Left forelimb (tissue), 1 donor: ENCODE measurements at places on chromosomes 2 and 18.

DNA sequence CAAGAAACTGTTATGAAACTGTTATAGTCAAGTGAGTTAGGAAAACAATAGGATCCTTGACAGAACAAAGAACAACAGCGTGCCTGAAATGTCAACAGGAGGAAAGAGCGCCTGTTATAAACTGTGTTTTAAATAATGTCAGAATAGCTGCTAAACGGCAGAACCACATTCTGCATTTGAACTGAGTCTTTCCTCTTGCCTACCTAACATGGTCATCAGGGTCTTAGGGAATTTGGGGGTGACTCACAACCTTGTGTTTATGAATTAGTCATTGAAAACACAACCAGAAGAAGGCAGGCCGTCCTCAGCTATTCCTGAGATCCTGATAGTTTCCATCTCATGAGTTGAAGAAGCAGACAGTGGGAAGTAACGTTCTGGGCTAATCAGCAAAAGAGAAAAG, 222.0 kb upstream of the FN1 start:
- no peak for DNase-seq

GRCh38 chr18:43192408-43192807, 76.9 kb upstream of the RIT2 start:
- DNase-seq = no peak

- no peak for DNase-seq
Measured at GRCh38 chr2:133888107-133888506, 319.8 kb upstream of the NCKAP5 start.

- no peak for DNase-seq
Measured at GRCh38 chr2:105114551-105114950, 76.7 kb downstream of the MRPS9 start.

DNA sequence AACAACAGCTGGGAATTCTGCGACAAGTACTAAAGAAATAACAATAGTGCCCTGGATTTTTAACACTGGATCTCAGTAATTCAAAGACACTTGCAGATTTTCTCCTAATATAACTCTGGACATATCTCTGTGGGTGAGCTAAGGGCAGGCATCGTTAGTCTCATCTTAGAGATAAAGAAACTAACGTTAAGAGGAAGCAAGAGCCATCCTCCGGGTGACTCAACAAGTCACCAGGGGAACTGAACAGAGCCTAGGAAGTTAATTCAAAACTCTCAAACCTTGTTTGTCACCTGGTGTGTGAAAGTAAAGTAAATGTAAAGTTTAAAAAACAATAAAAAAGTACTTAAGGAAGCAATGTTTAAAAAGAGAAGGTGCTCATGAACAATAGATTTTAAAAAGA, 41.6 kb upstream of the NRP2 start:
- no peak for DNase-seq

- no peak for DNase-seq
Measured at GRCh38 chr2:171394164-171394740, 39.5 kb downstream of the METTL8 start.

DNA sequence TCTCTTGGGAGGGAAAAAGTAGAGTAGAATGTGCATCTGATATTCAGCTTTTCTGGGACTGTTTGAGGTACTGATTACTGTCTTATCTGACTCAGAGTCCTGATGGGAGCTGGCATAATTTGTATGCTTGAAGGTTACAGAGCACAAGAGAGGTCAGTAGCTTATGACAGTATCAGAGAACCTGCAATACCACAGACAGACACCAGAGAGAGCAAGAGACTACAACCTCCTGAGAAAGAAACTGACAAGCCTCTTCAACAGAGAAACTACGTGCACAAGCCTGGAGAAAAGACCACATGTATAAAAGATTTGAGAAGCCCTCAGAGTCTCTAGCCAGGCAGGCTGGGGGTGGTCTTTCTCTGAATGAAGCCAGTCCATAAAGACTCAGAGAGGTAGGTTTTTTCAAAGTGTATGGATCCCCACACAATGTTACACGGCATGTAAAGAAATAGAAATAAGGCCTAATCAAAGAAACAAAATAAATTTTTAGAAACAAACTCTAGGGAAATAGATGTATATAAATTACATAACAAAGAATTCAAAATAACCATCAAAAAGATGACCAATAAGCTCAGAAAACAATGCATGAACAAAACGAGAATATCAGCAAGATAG, 568.3 kb downstream of the LRRTM4 start:
- DNase-seq = no peak

- DNase-seq = no peak
Measured at GRCh38 chr2:169828141-169828811, 1.0 kb downstream of the UBR3 start.

GRCh38 chr2:62056341-62056740, 139.6 kb upstream of the B3GNT2 start:
- DNase-seq = no peak

GRCh38 chr18:57231864-57232263, 85.0 kb downstream of the BOD1L2 start:
- no peak for DNase-seq

DNA sequence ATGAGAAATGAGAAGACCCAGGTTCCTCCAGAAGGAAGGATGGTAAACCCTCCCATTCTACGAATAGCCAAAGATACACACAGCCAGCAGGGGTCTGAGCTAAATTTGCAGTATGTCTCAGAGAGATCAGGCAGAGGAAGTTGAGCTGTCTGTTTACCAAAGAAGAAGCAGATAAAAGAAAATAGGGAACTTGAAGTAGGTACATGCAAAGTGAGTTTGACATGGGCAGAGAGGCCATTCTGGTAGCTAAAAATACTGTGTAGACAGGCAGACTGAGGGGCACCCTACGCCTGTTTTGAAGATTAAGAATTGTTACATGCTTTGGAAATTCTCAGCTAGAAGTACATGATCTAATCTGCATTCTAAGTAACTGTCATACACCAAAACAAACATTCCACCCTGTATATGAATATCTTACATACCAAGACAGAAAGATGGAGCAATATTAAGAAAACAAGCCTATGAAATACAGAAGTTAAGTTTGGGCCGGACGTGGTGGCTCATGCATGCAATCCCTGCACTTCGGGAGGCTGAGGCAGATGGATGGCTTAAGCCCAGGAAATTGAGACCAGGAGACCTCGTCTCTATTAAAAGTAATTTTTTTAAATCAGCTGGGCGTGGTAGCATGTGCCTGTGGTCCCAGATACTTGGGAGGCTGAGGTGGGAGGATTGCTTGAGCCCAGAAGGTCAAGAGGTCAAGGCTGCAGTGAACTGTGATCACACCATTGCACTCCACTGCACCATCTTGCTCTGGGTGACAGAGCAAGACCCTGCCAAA, 157.9 kb downstream of the ANKRD44 start:
- no peak for DNase-seq

DNA sequence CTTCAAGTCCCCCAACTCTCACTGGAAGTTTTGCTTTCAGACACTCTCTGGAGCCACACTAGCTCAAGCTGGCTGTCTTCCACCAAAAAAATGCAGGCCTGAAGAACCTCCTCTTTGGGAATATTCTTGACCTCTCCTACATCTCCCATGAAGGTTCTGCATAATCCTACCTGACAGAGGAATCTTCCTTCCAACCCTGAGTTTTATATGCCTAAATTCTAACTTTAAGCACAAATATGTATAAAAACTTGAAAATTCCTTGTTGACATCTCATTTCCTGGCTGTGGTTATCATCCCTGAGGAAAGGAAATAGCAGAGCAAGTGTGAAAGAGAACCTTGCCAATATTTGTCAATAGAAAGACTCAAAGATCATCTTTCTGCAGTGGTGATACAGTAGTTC, 249.0 kb downstream of the LPIN1 start:
- DNase-seq = no peak

- DNase-seq = no peak
Measured at GRCh38 chr2:64329848-64330247, 124.1 kb upstream of the LGALSL start.

- no peak for DNase-seq
Measured at GRCh38 chr18:9825571-9826073, 60.2 kb upstream of the TXNDC2 start.

DNA sequence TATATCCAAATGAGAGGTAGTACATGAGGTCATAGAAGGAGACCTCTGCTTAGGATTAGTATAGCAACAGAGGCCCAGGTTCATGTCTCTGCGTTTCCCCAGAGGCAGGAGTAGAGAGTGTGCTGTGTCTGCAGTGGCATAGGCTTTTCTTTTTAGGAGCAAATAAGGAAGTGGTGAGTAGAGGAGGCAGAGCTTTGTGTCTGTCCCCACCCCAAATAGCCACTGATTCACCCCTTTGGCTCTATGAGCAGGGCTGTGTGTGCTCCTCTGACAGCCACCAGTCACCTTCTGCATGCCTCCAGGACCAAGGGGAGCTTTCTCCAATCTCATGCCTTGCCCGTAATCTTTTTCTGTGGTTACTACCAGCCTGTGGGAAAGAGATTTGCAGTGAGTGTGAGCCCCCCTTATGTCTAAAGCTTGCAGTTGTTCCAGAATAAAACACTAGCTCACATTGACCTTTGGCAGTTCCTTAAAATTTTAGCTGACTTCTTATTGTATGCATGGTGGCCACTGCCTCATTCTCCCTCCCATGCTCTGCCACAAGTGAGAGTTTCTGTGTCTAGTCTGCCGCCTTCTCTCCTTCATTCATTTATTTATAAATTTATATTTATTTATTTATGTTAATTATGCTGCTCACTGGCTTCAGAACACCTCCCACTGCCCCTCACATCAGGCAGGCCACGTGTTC, 23.5 kb upstream of the ELAC1 start:
- DNase-seq = no peak

DNA sequence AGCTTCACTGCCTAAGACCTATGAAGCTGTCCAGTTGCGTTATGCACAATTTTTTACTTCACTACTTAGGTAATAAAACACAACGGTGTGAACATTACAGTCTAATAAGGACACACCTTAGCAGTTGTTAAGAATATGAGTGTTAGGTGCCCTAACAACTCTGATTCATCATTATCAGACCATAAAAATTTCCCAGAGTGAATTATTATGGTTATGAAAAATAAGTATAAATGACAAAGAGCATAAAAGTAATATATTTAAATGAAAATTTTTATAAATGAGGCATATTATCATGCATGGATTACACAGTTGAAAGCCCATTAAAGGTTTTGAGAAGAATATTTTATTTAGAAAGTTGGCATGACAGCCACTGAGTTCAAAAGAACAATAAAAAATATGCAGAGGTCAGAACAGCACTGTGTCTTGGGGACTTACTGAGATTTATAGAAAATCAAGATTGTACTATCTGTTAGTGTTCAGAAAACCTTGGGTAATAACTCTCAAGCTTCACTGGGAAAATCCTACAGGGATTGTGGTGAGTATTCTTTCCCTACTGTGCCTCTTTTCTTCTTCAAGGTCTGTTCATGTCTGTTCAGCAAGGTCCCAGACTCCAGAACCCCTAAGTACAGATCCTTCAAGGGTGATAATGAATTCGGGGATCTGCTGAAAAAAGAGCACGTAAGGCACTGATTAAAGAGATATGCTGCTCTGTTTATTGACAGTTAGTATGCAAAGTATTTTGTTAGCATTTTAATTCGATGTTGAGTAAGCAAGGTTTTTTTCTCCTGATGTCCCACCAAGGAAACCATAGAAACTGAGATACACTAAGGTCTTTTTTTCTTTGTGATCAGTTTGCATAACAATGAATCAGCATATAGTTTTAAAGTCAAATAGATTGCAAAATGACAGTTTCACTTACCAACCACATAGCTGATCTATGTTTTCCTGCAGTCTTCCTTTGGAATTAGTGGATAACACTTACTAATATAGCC, 250.0 kb downstream of the DSEL start:
- DNase-seq = no peak

- DNase-seq = peak; percentile 83
Measured at GRCh38 chr2:41698678-41699422, 349.0 kb upstream of the PKDCC start.

- DNase-seq = no peak
Measured at GRCh38 chr2:188345426-188345825, 53.8 kb downstream of the GULP1 start.

DNA sequence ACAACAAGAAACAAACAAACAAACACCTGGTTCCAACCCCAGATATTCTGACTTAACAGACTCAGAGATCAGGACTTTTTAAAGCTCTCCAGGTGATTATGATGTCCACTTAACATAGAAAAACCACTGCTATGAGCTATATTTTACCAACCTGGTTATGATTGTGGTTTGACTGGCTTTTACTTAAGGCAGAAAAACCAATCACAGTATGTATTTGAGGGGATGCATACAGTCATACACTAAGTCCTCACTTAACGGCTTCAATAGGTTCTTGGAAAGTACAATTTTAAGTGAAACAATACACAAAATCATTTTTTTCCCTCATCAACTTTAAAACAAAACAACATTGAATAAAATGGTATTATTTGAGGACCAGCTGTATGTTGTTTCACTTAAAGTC, 393.6 kb downstream of the ZEB2 start:
- DNase-seq = no peak

GRCh38 chr2:209787416-209787815, 15.8 kb downstream of the UNC80 start:
- DNase-seq = no peak

DNA sequence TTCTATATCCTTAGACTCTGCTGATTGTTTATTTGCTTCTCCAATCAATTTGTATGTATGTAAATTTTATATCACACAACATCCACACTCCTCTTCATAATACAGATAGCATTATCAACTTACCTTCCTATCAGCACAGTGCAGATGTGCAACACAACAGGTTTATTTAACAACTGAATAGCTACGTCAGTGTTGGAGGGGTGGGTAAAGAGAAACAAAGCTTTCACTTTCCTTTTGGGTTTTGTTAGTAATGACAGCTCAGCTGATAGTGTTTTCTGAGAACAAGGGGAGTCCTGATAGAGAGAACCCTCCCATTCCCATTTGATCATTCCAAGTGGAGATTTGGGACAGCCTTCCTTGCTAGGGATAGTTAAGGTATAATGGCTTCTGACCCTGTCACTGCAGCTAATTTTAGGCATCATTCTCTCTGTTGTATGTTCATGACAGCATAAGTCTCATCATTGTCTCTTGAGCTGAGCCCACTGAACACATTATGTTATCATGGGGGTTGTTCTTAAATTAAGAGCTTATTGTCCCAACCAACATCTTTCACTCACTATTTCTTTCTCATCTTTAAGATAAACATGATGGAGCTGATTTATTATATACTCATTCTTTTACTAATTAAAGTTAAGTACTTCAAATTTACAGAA, 227.7 kb downstream of the GPD2 start:
- no peak for DNase-seq

DNA sequence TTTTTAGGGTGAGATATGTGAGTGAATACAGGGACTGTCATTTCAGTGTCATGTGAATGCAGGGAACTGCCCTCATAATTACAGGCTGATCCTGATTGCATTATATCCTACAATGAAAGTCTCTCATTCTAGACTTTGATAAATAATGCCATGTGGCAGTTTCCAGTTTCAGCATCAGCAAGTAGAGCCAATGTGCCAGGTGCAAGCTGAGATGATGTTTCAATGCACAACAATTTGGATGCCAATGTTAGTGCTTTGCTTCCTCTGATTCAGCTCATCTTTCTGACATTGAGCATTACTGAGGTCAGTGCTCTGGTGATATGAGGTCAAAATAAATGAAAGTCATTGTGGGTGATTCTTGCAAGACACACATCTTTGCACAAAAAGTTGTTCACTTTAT, 63.7 kb upstream of the TFPI start:
- no peak for DNase-seq
